ENCODE measurements at places on chromosomes 2 and 18. TPM values are rescaled to one million over a fixed set of nuclear protein-coding genes. Genes with fewer than 3 reads are reported as not detected.

Gene EPHA4
- total RNA-seq, result 43.9 TPM

GRCh38 chr2:12244070-12244469 is 472.7 kb upstream of the TRIB2 start:
- no peak for DNase-seq

GRCh38 chr18:30298769-30299168 is 743.8 kb downstream of the DSC3 start:
- no peak for DNase-seq

DNA sequence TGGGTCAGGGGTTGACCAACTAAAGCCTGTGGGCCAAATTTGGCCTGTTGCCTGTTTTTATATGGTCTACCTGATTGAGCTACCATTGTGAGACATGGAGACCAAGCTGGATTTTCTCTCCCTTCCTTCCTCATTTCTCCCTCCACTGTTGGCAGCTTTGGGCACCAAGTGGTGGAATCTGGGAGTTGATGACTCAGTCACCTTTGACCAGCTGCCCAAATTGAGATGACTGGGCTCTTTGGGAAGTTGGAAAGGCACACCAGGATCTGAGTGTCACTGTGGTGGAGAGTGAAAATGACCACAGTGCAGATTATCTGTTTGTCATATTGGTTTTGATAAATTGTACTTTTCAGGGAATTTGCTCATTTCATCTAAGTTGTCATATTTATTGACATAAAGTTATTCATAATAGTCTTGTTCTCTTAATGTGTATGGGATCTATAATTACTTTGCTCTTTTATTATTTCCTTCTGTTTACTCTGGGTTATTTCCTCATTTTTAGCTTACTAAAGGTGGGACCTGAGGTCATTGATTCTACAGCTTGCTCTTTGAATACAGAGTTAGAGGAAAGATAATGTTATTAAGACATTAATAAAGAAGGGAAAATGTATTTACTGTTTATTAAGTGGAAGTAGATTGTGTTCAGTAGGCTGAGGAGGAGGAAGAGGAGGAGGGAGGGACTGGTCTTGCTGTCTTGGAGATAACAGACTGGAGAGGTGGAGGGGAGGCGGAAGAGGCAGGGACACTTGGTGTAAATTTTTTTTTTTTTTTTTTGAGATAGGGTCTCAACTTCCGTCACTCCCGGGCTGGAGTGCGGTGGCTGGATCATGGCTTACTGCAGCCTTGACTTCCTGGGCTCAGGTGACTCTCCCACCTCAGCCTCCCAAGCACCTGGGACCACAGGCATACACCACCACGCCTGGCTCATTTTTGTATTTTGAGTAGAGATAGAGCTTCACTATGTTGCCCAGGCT is 31.8 kb downstream of the AGFG1 start:
- DNase-seq, result no peak

GRCh38 chr2:55901322-55901721 is 22.3 kb downstream of the EFEMP1 start:
- no peak for DNase-seq

DNA sequence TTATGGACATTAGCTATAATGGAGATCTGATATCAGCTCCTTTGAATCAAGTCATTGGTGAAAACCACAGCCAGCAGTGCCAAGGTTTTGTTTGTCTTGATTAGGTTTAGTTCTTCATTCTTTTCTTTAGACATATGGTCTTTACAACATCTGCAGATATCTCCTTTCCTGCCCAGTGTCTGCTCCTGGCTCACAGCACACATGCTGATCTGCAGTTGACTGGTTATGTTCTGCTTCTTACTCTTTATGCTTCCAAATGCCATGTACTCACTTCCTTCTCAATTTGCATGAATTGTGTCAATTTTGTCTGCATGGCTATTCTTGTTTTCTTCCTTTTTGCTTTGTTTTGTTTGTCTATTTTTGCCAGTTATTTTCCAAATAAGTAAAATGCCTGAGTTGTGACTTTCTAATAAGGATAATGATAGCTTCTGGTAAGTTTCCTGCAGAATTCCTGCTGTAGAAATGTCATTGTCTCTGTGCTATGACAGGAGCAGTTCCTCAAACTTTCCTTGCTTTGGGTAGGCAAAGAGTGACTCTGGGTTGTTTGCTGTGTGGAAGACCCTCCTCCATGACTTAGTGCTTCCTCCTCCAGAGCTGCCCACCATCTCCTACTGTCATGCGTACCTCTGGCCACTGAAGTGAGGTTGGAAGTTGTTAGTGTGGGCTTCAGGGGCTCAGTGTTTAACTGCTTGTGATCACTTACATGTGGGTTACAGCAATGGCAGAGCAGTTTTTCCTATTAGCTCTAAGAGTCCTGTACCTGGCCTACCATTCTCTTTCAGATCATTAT is 8.2 kb downstream of the ARHGAP25 start:
- DNase-seq, result peak; percentile 18

All from sigmoid colon (tissue), 7 donors.